ENCODE measurements at places on chromosomes 4 and X. TPM values are rescaled to one million over a fixed set of nuclear protein-coding genes. Genes with fewer than 3 reads are reported as not detected.

GRCh38 chrX:109485470-109486340 lies 3.8 kb upstream of the GUCY2F start:
- DNase-seq: peak; percentile 43

DNA sequence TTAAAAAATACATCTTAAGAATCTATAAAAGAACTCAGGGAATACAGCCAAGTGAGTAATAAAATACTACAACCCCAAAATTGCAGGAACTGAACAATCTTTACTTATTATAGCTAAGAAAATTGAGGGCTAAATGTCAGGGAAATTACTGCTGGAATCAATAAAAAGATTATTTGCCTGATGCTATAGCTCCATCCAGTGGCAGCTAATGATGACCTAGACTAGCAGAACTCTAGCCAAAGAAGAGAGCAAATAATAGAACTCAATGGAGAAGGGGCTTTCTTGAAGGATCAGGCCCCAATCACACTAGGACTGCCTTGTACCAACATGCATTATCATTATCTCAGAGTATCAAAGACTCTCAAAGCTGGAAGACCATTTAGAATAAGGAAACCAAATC lies 85.0 kb upstream of the FAM241A start:
- no peak for DNase-seq

DNA sequence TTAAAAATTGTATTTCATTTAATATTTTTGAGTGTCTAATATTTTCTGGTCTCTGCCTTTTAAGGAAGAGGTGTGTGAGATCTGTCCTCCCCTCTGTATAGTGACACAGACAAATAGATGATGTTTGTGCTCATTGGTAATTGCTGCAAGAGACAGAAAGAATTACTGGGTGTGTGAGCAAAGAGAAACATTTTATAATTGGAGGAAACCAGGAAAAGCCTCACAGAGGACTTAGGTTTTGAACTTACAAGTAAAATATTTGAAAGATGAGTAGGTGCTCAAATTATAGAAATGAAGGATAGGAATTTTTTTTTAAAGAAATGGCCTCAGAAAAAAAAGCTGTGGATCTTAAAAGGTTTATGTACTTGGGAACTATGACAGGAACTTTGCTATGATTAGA lies 149.8 kb downstream of the SPCS3 start:
- no peak for DNase-seq

GRCh38 chrX:71510161-71510560 lies 22.7 kb upstream of the OGT start:
- DNase-seq: no peak

GRCh38 chr4:818106-818921 lies 7.6 kb downstream of the CPLX1 start:
- DNase-seq: no peak

DNA sequence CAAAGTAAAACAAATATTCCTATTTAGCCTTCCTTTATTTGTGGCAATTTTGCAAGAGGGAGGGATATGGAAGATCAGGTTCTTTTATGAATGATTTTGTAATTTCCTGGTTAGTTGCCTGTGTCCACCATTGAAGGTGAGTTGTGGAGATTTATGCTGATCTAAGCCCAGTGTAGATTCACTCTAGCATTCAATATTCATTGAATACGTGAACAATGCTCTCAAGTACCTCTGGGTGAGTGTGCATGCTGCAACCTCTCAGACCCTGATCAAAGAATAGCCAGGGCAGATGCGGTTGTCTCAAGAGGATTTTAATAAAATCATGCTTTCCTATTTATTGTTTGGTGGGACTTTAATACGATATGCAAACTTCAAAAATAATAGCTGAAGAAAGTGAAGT lies 628.4 kb downstream of the SPRY1 start:
- DNase-seq: no peak

DNA sequence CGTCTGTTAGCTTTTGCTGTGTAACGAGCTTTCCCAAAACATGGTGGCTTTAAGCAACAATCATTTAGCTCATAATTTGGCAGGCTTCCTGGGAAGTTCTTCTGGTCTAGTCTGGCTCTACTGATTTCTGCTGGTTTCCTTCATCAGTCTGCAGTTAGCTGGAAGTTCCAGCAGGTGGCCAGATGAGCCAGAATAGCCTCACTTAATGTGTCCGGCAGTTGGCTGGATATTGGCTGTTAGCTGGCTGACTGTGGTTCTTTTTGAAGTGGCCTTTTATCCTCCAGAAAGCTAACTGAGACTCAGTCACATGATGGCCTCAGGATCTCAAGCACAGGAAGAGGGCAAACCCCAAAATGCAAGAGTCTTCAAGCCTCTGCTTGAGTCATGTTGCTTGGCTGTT lies 34.9 kb downstream of the FTHL17 start:
- DNase-seq: no peak

- DNase-seq: no peak
These were observed 21.7 kb upstream of the CSN1S1 start for GRCh38 chr4:69909195-69909594.

DNA sequence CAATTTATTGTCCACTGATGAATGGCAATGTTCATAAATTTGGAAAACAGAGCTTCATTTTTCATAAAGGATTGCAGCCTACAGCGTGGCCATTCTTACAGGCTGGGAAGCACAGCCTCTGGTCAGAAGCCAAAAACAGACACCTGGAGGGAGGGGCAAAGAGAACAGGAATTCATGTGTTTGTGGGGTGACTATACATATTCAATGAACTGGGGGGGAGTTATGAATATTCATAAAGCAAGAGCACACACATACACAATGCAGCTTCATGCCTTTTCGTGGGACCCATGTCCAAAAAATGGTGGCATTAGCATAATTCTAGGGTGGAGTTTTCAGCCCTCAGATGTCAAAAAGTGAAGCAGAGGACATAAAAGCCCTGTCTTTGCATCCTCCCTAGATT lies 173.3 kb downstream of the VEGFC start:
- no peak for DNase-seq

GRCh38 chrX:99394456-99394855 lies 1015.6 kb downstream of the PCDH19 start:
- no peak for DNase-seq

GLUD2 gene
- 3.2 TPM for polyA plus RNA-seq

CWH43 gene
- 0.12 TPM for polyA plus RNA-seq

NHSL2 gene
- polyA plus RNA-seq: 8.2 TPM

ZAR1 gene
- polyA plus RNA-seq: not detected

FHDC1 gene
- polyA plus RNA-seq: 5.9 TPM

WNK3 gene
- polyA plus RNA-seq: 2.0 TPM
